Gastrocnemius medialis (tissue), 4 donors: ENCODE measurements at places on chromosomes 12 and 14. TPM values are rescaled to one million over a fixed set of nuclear protein-coding genes. Genes with fewer than 3 reads are reported as not detected.

GRCh38 chr14:77124345-77125280, 17.0 kb downstream of the ZDHHC22 start:
- DNase-seq = no peak
- H3K36me3 ChIP-seq = no peaks in the 10 kb centered on the region
- peak overlapping the region; percentile 63 for H3K4me3 ChIP-seq
- H3K27me3 ChIP-seq = no peaks in the 10 kb centered on the region
- peaks cover 48% of the 10 kb centered on the region for H3K4me1 ChIP-seq

DNA sequence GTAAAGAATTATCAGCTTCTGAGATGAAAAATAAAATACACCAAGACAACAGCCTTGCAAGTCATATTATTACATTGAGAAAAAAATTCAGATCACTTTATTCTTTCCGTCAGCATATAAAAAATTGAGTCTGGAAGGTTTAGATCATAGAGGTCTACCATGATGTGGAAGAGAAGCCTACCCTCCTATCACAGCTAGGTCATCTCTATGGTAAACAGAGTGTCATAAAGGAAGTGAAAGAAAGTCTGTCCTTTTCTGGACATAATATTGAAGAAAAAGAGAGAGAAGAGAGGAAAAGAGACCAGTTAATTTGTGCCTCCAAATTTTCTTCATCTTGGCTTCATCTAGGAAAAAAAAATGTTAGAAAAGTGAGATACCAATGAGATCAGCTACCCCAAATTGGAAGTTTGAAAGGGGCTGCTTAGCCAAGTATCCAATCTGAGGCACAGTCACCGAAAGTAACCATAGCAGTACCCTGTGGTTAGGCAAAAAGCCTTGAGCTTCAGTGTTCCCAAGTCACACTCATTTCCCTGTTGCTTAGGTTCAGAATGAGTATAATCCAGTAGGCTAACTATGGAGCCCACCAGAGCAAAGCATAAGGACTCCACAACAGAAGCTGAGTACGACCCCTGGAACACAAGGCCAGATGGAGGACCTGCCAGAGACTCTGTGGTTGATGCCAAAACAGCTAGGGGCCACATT, 38.1 kb downstream of the DUSP6 start:
- DNase-seq = no peak
- no peaks in the 10 kb centered on the region for H3K27me3 ChIP-seq
- peaks cover 3% of the 10 kb centered on the region for H3K4me1 ChIP-seq
- no peak overlapping the region for H3K4me3 ChIP-seq

- H3K4me1 ChIP-seq = no peaks in the 10 kb centered on the region
- DNase-seq = no peak
- H3K4me3 ChIP-seq = no peak overlapping the region
- H3K27me3 ChIP-seq = no peaks in the 10 kb centered on the region
- H3K36me3 ChIP-seq = no peaks in the 10 kb centered on the region
Measured at GRCh38 chr14:53016491-53016890, 65.6 kb upstream of the FERMT2 start.

- no peaks in the 10 kb centered on the region for H3K27me3 ChIP-seq
- H3K4me1 ChIP-seq = no peaks in the 10 kb centered on the region
- H3K27ac ChIP-seq = no peak overlapping the region
- H3K4me3 ChIP-seq = no peak overlapping the region
- no peaks in the 10 kb centered on the region for H3K36me3 ChIP-seq
- no peak for DNase-seq
Measured at GRCh38 chr14:58915646-58916045, 272.8 kb upstream of the DAAM1 start.

DNA sequence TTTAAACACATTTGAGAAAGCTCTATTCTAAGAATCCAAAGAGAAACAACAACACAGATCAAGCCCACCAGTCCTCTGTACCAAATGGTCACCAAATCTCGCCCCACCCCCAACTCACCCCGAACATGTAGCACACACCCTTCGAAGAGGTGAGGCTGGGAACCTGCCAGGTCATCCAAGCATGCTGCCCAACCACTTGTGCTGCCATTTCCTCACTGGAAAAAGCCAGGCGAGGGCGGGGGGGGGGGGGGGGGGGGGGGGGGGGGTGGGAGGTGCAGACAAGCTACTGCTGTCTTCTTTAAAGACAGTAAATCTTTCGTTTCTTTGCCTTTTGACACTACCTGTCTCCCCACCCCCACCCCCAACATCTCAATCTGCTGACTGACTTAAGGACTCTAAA, 59.9 kb downstream of the SETD3 start:
- no peak overlapping the region for H3K27ac ChIP-seq
- peaks cover 35% of the 10 kb centered on the region for H3K4me1 ChIP-seq
- DNase-seq = no peak
- H3K36me3 ChIP-seq = no peaks in the 10 kb centered on the region
- H3K4me3 ChIP-seq = no peak overlapping the region
- no peaks in the 10 kb centered on the region for H3K27me3 ChIP-seq

DNA sequence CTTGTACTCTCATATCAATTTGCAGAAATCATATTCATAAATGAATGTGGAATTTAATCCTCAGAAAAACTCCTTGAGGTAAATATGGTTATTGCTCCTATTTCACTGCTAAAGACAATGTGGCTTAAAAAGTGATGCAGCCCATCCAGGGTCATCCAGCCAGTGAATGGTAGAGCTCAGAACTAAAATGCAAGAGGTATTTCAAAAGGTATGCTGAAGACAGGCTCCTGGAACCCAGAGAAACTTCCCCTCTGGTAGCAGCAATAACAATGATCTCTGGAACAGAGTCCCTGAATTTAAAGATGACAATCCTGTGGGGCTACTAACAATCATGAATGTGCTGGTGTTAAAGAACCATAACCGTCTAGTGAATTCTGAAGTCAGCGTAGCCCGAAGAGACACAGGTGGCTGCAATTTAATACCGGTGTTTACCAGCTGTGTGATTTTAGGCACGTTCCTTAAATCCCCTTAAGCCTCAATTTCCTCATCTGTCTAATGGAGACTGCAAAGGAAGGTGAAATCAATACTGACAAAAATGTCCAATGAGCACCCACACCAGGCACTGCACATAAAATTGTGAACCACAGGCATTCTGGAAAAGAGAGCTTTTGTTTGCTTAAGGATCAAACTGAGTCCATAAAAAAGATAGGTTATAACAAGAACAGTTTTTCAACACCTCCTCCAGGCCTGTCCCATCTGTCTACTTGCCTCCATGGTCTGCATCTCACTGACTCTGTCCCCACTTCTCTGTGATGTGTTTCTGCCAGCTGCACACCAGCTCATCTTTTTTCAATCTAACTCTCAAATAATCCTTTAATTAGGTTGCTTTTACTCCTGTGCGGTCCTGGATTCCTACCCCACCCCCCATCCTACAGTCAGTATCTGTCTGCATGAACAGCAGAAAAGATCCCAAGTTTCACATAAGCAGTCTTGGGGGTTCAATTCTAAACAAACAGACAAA, 10.5 kb downstream of the TM7SF3 start:
- no peak for DNase-seq
- H3K4me3 ChIP-seq = no peak overlapping the region

DNA sequence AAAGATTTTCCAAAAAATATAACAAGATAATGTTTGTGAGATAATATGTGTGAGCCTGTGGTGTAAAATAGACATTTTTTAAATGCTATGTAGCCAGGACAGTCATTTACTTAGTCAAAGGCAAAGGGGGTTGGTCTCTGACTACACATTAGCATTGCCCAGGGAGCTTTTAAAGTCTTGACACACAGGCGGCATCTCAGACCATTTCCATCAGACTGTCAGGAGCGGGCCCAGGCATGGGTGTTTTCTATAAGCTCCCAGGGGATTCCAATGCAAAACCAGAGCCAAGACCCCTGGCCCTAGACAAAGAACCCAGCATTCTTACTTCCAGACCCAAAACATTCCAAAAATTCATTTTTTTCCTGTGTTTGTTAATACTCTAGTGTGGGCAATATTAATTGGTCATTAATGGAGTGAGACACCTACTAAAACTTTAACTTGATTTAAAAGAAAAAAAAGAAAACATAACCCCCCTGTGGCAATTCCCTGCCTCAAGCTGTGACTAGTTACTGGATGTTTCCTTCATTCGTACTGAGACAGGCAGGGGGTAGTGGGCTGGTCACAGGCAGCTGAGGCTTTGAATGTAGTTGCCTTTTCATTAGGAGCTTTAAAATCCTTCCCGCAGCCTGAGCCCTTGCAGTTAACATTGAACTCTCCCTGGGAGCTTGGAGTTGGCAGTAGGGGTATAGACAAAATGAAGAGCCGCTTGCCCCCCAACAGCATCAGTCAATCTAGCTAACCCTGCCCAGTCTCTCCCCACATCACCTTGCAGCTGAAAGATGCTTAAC, 103.7 kb downstream of the CMKLR1 start:
- no peaks in the 10 kb centered on the region for H3K36me3 ChIP-seq
- no peak for DNase-seq
- no peaks in the 10 kb centered on the region for H3K4me1 ChIP-seq
- H3K27ac ChIP-seq = no peak overlapping the region

GRCh38 chr14:89576960-89577359, 159.9 kb upstream of the FOXN3 start:
- no peaks in the 10 kb centered on the region for H3K27me3 ChIP-seq
- H3K27ac ChIP-seq = no peak overlapping the region
- H3K4me3 ChIP-seq = no peak overlapping the region
- DNase-seq = no peak
- H3K4me1 ChIP-seq = peaks cover 23% of the 10 kb centered on the region

DNA sequence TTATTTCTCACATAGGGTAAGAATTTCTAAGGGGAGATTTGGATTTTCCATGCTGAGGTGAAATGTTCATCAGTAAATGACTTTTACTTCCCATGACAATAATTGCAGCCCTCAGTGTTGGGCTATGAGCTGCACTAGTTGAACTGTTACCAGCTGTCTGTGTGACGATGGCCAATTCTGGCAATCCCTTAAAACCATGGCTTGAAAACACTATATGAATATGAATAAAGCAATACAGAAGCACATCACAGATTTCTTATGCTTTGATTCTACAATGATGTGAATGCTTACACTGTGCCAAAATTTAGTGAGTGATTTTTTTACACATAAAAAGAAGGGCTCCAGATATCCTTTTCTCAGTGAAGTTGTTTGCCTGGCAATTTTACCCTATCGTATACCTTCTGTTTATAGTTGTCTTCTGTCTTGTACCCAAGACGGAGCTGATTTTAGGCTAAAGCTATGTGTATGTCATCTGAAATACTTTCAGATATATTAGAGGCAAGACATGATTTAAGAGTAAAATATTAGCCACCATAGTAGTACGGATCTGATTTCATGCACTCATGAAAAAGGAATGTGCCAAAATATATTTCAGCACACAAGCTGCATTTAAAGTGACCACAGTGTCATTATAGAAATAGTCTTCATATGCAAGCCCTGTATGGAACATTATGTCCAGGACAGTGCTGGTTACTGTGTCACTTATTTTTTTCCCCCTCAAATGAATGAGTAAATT, 52.0 kb downstream of the SLC38A4 start:
- no peaks in the 10 kb centered on the region for H3K36me3 ChIP-seq
- H3K4me1 ChIP-seq = peaks cover 64% of the 10 kb centered on the region
- no peak overlapping the region for H3K4me3 ChIP-seq
- no peak for DNase-seq
- H3K27me3 ChIP-seq = no peaks in the 10 kb centered on the region

- no peak overlapping the region for H3K4me3 ChIP-seq
- no peaks in the 10 kb centered on the region for H3K36me3 ChIP-seq
- no peaks in the 10 kb centered on the region for H3K4me1 ChIP-seq
- H3K27me3 ChIP-seq = no peaks in the 10 kb centered on the region
Measured at GRCh38 chr12:22121224-22121623, 75.2 kb downstream of the CMAS start.

DNA sequence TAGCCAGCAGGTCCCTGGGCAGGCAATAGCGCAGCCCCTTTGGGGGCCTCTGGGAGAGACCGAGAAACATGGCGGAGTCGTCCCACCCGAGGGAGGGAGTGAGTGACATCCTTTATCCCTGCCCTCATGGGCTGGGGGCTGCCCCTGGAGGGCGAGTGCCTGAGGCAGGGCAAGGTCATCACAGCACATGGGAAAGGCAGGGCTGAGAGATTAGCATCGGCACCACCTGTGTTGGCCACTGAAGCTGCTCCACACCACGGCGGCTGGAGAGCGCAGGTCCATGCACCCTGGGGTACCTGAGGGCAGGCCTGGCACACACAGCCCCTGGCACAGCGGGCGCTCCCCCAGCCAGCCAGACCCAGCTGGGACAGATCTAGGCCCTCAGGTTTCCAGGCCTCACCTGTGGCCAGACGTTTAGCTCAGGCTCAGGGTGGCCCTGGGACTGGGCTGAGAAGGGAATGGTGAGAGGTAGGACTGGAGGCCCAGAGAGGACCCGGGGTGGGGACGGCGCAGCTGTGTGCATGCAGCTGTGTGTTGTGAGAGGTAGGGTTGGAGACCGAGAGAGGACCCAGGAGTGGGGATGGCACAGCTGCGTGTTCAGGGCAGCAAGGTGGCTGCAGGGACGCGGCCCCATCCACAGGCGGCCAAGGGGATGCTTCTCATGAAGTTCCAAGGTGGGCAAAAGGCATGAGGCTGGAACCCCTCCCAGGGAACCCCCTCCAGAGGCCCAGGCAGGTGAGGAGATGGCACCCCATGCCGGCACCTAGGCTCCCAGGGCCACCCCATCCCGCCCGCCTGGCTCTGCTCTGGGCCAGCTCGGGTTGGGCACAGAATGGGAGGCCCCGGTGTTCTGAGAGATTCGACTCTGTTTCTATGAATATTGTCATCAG, 74.1 kb downstream of the KIF26A start:
- no peak for DNase-seq
- H3K27ac ChIP-seq = no peak overlapping the region
- no peak overlapping the region for H3K4me3 ChIP-seq
- H3K36me3 ChIP-seq = no peaks in the 10 kb centered on the region
- H3K4me1 ChIP-seq = no peaks in the 10 kb centered on the region

GRCh38 chr14:23237772-23238594, at the start of gene RNF212B:
TSS of gene RNF212B (plus strand) at chr14:23237936. CDS start at chr14:23240346, 2,410 bp downstream.
- H3K36me3 ChIP-seq = no peaks in the 10 kb centered on the region
- H3K27ac ChIP-seq = no peak within 1 kb of the TSS

DNA sequence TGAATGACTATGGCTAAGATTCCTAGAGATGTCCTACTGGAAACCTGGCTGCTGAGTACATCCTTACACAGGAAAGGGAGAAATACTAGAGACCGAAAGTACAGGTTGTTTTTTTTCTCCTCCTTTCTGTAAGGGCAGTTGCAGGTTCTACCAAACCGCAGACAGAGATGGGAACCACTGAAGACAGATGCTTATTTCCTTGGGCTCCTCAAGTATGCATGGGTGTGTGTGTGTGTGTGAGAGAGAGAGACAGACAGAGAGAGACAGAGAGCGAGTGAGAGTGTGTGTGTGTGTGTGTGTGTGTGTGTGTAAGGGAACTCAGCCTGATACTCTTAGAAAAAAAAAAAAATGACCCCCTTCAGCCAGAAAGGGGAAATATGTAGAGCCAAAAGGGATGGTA, 42.5 kb downstream of the MAP4K5 start:
- no peaks in the 10 kb centered on the region for H3K36me3 ChIP-seq
- no peaks in the 10 kb centered on the region for H3K4me1 ChIP-seq
- H3K27me3 ChIP-seq = no peaks in the 10 kb centered on the region

Gene GALNT9
- not detected for total RNA-seq

Gene GRIN2B
- total RNA-seq = not detected

Gene FGD4
- total RNA-seq = 18.8 TPM

Gene LRP1-AS
- not detected for total RNA-seq

Gene NOP9
- 30.4 TPM for total RNA-seq

Gene OR4Q3
- not detected for total RNA-seq

Gene LALBA
- total RNA-seq = not detected

Gene FAM186B
- total RNA-seq = 1.0 TPM

Gene STAB2
- not detected for total RNA-seq

Gene GZMH
- not detected for total RNA-seq
